ENCODE measurements at places on chromosomes 2 and 18.

DNA sequence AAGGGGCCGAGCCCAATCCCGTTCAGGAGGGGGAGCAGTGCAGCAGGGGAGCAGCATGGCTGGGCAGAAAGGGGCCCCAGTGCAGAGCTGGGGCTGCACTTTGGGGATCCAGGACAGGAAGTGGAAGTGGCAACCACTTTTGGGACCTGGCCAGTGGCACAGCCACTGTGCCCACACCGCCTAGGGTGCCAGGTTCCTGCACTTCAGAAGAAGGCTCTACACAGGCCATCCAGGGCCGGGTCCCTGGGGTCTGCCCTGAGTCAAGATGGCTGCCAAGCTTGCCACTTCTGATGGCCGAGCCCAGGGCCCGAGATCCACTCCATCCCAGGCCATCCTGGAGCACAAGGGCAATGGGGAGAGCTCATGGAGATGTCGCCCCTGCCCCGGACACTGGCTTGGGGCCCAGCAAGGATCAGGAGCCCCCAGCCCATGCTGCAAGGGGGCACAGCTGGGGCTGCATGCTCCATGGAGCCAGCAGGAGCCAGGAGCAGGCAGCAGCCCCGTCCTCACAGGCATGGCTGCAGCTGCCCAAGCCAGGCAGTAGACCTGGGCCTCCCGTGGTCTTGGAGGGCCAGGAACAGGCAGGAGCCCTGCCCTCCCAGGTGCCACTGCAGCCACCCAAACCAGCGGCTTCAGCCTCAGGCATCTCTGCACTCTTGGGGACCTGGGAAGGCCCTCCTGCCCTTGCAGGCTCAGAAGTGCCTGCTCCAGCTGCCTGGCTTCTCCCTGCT, 35.0 kb upstream of the ID2 start:
- no peak for DNase-seq

- DNase-seq = no peak
Measured at GRCh38 chr2:47510745-47511144, 107.8 kb downstream of the MSH2 start.

- no peak for DNase-seq
Measured at GRCh38 chr2:660586-661359, 16.4 kb downstream of the TMEM18 start.

DNA sequence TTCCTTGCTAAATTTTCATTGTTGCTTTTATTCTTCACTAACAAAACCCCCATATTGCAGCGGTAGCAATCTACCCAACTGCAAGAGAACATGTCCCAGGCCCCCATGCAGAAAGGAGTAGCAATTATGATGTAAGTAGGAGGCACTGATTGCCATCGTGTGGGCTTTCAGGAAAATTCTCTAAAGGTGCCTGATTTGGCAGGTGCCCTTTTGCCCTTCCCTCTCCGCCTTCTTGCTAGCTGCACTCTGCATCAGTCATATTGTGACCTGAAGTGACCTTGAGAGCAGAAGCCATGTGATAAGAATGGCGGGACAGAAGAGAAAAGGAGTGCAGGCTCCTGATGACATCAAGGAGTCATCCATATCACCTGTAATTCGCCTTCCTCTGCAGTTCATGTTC, 112.1 kb downstream of the NCKAP5 start:
- no peak for DNase-seq

DNA sequence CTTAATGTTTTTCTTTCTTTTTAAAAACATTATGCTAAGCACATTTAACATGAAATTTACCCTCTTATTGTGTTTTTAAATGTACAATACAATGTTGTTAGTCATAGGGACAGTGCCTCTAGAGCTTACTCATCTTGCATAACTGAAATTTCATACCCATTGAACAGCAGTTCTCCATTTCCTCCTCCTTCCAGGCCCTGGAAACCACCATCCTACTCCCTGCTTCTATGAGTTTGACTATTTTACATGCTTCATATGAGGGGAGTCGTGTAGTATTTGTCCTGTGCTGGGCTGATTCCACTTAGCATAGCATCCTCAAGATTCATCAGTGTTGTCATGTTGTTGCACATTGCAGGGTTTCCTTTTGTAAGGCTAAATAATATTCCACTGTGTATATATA, 92.6 kb downstream of the SPATS2L start:
- no peak for DNase-seq

DNA sequence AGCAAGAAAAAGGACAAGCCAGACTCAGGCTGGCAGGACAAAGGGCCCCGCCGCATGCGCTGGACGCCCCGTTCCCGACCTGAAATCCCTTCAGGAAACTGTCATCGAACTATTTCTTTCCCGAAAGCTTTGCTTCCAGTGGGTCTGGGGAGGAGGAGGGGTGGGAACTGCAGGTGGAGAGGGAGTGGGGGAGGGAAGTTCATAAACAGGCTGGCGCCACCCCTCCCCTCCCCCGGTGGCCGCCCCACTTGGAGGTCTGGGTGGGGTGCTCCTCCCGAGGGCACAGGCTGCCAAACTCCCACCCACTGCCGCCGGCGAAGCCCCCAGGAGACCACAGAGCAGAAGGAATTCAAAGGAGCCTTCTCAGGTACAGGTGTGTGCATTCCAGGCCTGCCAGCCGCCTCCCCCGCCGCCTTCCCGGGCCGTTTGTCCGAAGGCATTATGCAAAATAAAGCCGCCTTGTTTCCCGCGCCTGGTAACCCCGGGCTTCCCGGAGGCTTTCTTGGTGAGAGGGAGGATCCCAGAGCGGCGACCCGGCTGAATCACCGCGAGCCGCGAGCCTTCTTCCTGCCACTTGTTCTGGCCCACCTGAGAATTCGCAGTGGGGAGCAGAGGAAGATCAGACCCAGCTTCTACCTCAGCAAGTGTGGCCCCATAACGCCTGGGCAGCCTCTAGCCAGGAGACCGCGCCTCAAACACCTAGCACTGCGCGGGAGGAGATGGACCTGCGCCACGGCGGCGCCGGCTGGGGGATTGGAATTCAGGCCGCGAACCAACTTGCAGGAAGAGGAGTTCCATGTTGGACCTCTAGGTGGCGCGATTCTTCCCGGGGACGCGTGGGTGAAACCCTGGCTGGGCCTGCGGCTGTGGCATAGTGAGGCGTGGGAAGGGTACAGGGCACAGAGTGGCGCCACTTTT, 101.9 kb downstream of the FOXI3 start:
- DNase-seq = peak; percentile 80

DNA sequence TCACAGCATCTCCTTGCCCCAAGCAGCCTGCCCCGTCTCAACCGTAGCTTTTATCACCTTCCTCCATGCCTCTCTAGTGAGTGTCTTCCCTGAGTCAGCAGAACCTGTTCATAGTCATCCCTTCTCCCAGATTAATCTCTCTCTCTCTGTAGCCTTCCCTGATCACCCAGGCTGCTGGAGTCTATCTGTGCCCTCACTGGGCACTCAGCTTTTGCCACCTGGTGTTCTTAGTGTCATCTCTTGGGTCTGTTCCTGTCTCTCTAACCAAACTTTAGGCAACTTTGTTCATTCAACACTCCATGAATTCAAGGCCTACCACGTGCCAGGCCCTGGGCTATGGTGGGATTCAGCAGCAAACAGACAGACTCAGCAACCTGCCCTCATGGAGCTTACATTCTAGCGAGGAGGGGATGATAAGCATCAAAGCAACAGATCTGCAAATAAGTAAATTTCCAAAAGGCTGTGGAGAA, 159.1 kb downstream of the SMAD7 start:
- no peak for DNase-seq

- no peak for DNase-seq
Measured at GRCh38 chr18:27685807-27686412, 491.0 kb downstream of the CDH2 start.

GRCh38 chr2:72141032-72141645, 6.5 kb downstream of the CYP26B1 start:
- DNase-seq = no peak

DNA sequence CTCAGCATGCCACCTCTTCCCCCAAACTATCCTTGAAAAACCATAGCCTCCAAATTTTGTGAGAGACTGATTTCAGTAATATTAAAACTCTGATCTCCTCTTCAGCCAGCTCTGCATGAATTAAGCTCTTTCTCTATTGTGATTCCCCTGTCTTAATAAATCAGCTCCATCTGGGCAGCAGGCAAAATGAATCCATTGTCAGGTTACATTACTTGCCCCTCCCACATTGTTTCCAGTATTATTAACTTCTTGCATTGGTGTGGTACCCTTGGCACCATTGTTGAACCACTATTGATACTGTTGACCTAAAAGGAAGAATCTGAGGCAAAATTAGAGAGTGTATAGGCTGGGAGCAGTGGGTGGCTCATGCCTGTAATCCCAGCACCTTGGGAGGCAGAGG, 512.2 kb upstream of the VRK2 start:
- DNase-seq = no peak

- no peak for DNase-seq
Measured at GRCh38 chr18:46877329-46877987, 39.8 kb downstream of the PIAS2 start.

DNA sequence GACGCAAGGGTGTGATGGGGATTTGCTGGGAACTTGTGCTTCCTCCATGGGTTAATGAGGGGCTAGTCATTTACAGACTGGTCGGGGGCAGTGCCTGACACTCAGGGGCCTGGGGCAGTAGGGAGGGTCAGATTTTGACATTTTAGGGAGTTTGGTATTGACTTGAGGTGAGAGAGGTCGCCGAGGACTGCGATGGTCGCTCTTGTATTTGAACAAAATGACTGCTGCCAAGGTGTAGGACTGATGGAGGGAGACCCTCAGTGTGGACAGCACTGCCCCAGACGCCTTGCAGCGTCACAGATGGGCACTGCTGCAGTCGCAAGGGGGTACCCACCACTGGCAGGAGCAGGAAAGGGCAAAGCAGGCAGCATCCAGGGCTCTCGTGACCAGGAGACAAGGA, 182.9 kb downstream of the RTP5 start:
- no peak for DNase-seq

DNA sequence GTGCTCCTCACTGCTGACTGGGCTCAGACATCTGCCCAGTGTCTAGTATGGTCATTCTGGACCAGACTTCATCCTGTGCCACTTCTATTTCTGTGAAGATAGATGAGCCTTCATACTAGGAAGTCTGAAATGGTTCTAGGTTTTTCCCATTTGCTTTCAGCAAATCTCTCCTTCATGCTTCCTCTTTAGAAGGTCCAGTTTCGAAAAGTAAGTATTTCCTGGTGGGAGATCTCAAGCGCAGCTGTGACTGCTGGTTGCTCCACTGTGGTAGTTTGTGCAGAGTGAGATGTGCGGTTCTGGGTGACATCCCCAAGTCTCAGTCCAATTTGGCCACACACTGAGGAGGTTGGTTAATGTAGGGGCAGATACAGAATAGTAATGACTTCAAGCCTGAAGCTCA, 14.4 kb downstream of the IL36B start:
- DNase-seq = no peak

- DNase-seq = no peak
Measured at GRCh38 chr2:157559061-157559460, 69.6 kb downstream of the ACVR1C start.

DNA sequence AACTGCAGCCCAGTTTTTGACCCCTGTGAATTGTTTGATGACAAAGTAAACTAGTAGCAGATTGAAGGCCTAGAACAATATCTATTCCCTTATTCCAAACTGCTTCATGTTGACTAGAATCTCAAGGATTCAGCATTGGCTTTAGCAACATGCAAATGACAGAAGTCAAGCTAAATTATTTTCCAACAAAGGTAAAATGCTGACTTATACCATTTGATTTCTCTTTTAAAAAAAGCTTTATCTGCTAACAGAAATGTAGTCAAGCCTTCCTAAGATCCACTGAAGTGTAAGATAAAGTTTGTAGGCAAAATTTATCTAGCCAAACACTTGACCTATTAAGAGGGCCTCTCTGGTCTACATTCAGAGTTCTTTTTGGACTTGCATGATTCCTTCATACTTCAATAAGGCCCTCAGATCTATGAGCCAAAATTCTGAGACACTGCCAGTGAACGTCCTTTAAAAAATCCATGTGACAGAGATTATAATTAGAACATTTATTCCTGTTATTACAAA, 9.5 kb upstream of the CYBRD1 start:
- DNase-seq = no peak

GRCh38 chr18:23853448-23854195, 160.9 kb upstream of the TTC39C start:
- DNase-seq = no peak

- DNase-seq = no peak
Measured at GRCh38 chr18:29154196-29154757, 977.3 kb upstream of the CDH2 start.

DNA sequence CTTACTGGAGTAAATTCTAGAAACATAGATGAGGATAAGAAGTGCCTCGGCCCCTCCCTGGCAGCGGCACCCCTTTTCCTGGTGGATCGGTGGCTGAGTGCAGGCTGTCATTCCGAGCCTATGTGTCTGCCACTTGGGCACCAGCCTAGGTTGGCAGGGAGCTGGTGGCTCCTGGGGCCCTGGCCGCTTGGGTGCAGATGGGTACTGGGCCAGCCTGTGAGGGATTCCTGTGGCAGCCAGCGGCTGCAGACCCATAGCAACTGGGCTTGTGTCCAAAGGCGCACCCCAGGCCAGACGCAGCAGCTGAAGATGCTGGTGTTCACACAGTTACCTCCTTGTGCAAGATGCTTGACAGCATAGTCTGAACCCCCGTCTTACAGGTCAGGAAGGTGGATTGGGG, 2.8 kb downstream of the SNORC start:
- no peak for DNase-seq

DNA sequence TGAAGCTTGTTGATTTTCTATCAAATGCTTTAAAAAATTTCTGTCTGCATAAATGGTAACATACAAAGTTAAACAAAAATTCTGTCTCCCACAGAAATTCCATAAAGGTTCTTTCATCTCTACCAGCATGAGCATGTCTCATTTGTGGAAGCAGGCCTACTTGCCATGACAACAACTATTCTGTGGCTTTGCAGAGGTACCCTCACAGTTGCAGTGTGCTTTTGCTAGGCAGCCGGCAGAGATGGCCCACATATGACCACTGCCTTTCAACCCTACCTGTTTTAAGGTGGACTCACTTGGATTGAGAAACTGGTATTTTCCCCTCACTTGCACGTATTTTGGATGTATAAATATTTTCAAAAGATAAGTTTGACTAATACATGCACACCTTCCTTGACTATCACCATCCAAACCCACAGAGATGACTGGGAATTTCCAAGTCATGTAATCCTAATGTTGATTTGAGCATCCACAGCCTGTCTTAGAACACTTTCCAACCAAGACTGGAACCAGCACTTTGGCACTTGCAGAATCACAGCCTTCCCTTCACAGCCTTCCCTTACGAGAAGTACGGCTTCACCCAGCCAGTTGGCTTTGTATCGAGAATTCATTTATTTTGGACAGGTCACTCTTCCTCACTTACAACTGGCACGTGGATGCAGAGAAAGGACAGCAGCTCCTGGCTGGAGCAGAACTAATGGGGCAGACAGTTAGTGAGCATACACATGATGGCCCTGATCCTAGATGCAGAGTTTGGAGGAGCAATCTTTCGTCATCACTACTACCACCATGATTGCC, 9.3 kb upstream of the FHL2 start:
- no peak for DNase-seq

Measured in GM13976 (cell line).